ENCODE measurements at places on chromosomes 2 and 18.

DNA sequence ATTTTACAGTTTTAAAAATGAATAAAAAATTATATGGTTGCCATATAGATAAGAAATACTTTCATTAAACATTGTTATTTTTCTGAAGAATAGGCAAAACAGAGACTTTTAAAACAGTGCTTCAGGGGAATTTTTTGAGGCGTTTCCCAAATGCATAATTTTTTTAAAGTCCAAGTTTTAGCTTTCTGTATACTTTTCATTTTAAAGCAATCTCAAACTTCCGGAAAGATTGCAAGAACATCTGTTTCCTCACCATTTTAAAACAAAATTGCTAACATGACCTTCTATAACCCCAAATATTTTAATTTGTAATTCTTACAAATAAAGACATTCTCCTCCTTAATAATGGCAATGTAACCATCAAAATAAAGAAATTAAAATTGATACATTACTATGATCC is 15.1 kb upstream of the MBD2 start:
- no peak for DNase-seq

GRCh38 chr18:2036086-2036485 is 535.2 kb downstream of the METTL4 start:
- no peak for DNase-seq

- DNase-seq: peak; percentile 24
Measured at GRCh38 chr2:127857265-127857808, 618 bp downstream of the POLR2D start.

DNA sequence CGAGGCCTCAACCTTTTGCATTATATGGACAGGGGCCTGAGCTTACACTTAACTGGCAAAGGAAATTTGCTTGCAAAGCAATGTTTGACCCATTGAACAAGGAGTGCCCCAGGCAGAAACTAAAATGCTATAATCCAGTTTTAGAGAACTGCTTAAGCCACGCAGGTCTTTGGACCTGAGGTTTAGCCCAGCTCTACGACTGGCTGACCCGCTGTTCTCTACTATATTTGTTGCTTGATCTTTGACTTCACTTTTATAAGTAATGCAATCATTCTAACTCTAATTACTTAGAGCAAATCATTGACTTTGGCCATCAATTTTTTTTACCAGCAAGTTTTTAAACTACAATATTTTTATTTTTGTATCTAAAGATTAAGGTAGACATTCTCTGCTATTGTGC is 268.8 kb downstream of the MREG start:
- no peak for DNase-seq

- peak; percentile 42 for DNase-seq
Measured at GRCh38 chr2:195659982-195660890, 3.2 kb downstream of the SLC39A10 start.

- DNase-seq: no peak
Measured at GRCh38 chr18:36828157-36828629, 609 bp downstream of the TPGS2 start.

- no peak for DNase-seq
Measured at GRCh38 chr18:55735199-55735855, 147.3 kb upstream of the TCF4 start.

All from NCI-H774 (cell line).